Mesothelial cell of epicardium (in vitro differentiated cells): ENCODE measurements at places on chromosomes 4 and X. TPM values are rescaled to one million over a fixed set of nuclear protein-coding genes. Genes with fewer than 3 reads are reported as not detected.
A peak's percentile ranks its signal among the peaks of the same experiment; 100 is the strongest.

The FHDC1 gene
- total RNA-seq: 4.2 to 4.6 TPM (median 4.3 TPM) in 3 replicates

The CD38 gene
- 0.20 to 0.22 TPM in 2 of 3 replicates, not detected in the other for total RNA-seq

The CORIN gene
- 1.1 to 1.5 TPM (median 1.3 TPM) in 3 replicates for total RNA-seq

The ARMCX5 gene
- 16.7 to 23.1 TPM (median 19.9 TPM) in 3 replicates for total RNA-seq

The ATP2B3 gene
- total RNA-seq: 0.82 to 0.99 TPM (median 0.83 TPM) in 3 replicates

The IL21 gene
- not detected in 3 replicates for total RNA-seq

The GABRB1 gene
- total RNA-seq: not detected in 3 replicates

The BBS12 gene
- total RNA-seq: 2.3 to 3.2 TPM (median 2.9 TPM) in 3 replicates

DNA sequence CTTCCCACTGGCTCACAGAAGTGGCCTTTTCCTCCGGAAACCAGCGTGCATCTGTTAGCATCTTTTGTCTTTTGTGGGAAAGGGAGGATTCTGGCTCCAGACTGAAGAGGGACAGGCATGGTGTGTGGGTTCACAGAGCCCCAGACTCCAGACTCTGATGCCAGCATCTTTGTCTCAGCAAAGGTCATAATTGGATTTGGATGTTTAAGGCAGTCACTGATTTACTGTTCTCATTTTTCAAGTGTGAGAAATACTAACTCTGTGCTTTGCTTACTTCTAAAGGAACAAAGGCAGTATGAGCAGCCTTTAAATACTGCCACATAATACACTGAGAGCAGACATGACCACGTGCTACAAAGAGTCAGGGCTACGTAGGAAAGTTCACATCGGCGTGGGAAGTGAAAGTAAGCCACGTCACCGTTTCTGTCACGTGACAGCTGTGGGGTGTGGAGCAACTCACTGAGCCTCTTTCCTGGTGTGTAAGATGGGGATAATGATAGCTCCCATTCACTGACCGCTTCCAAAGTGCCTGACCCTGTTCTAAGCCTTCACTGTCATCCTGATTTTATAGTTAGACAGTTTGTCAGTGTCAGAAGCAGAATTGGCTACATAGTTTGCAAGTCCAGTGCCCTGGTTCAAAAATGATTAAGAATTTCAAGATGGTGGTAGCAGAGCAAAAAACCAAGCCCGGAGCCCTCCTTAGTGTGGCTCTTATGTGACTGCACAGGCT, 24.8 kb upstream of the TMSB4X start:
- H3K27ac ChIP-seq: peak overlapping the region; percentile 85
- no peaks in the 10 kb centered on the region for H3K27me3 ChIP-seq
- no peak for DNase-seq
- peaks cover 40% of the 10 kb centered on the region for H3K4me1 ChIP-seq
- H3K4me3 ChIP-seq: no peak overlapping the region

GRCh38 chr4:162683659-162684370, 482.9 kb downstream of the NAF1 start:
- DNase-seq: no peak
- H3K27me3 ChIP-seq: no peaks in the 10 kb centered on the region
- H3K4me3 ChIP-seq: no peak overlapping the region

- no peak for DNase-seq
- H3K4me3 ChIP-seq: no peak overlapping the region
- no peaks in the 10 kb centered on the region for H3K36me3 ChIP-seq
- H3K27me3 ChIP-seq: no peaks in the 10 kb centered on the region
- no peaks in the 10 kb centered on the region for H3K4me1 ChIP-seq
These were observed 65.4 kb downstream of the CXCL13 start for GRCh38 chr4:77671051-77671450.

GRCh38 chr4:150072471-150072870, 5.8 kb upstream of the DCLK2 start:
- peak overlapping the region; percentile 76 for H3K27ac ChIP-seq
- peaks cover 2% of the 10 kb centered on the region for H3K27me3 ChIP-seq
- no peak overlapping the region for H3K4me3 ChIP-seq
- peaks cover 29% of the 10 kb centered on the region for H3K4me1 ChIP-seq
- no peaks in the 10 kb centered on the region for H3K36me3 ChIP-seq
- no peak for DNase-seq

GRCh38 chr4:122739174-122739573, 6.7 kb downstream of the BBS12 start:
- peaks cover 30% of the 10 kb centered on the region for H3K36me3 ChIP-seq
- no peaks in the 10 kb centered on the region for H3K27me3 ChIP-seq
- H3K4me1 ChIP-seq: no peaks in the 10 kb centered on the region
- DNase-seq: no peak

DNA sequence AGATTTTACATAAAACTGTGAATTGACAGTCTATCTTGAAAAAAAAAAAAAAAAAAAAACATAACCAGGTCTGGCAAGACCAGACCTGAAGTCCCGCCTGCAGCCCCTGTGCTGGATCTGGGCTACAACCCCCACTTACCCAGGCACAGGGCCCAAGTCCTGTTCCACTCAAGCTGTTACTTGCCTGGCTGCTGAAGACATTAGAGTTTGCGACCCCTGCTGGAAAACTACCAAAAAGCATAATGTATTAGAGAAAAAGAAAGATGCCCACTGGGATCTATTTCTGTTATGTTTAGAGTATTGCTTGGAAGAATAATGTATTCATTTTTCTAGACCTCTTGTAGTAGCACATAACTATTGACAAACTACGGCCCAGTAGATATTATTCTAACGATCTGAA, 4.7 kb downstream of the HS3ST1 start:
- H3K27ac ChIP-seq: no peak overlapping the region

GRCh38 chrX:70916754-70917153, 8.2 kb upstream of the TEX11 start:
- H3K4me3 ChIP-seq: no peak overlapping the region
- H3K4me1 ChIP-seq: peaks cover 4% of the 10 kb centered on the region
- no peaks in the 10 kb centered on the region for H3K36me3 ChIP-seq
- no peak overlapping the region for H3K27ac ChIP-seq
- H3K27me3 ChIP-seq: no peaks in the 10 kb centered on the region
- no peak for DNase-seq

GRCh38 chrX:63935835-63936234, 150.8 kb upstream of the ARHGEF9 start:
- no peaks in the 10 kb centered on the region for H3K27me3 ChIP-seq
- DNase-seq: no peak
- H3K4me3 ChIP-seq: no peak overlapping the region
- no peak overlapping the region for H3K27ac ChIP-seq
- H3K36me3 ChIP-seq: no peaks in the 10 kb centered on the region

DNA sequence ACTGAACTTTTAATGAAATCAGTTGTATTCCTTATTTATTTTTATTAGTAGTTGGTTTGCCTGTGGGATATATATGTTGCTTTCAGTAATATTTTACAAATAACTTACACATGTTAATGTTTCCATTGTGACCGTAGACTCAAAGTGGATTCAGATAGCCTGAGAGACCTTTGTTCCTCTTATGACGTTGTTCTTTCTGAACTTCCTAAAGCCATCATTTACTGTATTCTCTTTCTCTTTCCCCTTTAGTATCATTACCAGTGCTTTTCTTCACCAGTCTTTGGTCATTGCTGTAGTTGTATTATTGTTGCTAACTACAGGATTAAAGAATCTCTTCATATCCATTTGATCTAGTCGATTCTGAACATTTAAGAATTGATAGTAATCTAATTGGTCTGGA, 4.3 kb downstream of the STIM2 start:
- H3K27me3 ChIP-seq: no peaks in the 10 kb centered on the region
- H3K4me1 ChIP-seq: peaks cover 58% of the 10 kb centered on the region
- H3K36me3 ChIP-seq: no peaks in the 10 kb centered on the region
